Cortex of kidney (tissue), 1 donor: ENCODE measurements at places on chromosomes 6 and 20.

DNA sequence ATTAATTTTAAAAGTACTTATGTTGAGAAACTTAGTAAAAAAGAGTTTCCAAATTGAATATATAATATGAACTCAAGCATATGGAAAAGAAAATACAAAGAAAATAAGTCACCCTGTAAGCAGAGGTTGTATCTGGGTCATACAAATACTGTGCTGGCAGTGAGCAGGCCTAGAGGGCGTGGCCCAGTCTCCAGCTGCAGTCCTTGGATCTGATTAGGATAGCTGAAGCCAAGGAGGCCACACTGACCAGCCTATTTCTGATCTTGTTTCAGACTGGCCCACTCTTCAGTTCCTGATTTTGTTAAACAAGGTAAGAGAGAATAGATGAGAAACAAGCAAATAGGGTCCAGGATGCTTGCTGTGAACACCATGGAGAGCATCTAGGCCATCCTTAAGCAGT lies 228.8 kb downstream of the EPM2A start:
- DNase-seq, result no peak

GRCh38 chr20:45470937-45471336 lies 1.4 kb downstream of the WFDC2 start:
- DNase-seq, result no peak

- no peak for DNase-seq
These were observed 110.0 kb upstream of the SSTR4 start for GRCh38 chr20:22924949-22925612.

DNA sequence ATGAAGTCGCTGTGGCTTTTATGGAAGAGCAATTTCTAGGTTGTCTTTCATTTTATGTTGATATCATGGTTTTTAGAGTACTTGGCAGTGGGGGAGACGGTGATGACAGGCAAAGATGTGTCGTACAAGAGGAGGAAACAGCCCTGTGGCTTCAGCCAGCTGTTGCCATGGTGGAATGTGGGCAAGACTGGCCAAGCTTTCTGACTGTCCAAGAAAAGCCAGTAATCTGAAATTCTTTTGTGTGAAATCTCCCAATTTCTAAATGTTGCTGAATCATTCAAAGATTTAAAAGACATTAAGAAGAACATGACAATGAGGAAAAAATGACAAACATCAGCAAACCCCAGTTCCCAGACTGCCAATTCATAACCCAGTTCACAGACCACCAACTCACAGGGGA lies 23.1 kb downstream of the PFDN4 start:
- no peak for DNase-seq

- no peak for DNase-seq
These were observed 319.1 kb downstream of the CD83 start for GRCh38 chr6:14436592-14437132.

- no peak for DNase-seq
These were observed 25.4 kb downstream of the NDRG3 start for GRCh38 chr20:36720510-36720909.

DNA sequence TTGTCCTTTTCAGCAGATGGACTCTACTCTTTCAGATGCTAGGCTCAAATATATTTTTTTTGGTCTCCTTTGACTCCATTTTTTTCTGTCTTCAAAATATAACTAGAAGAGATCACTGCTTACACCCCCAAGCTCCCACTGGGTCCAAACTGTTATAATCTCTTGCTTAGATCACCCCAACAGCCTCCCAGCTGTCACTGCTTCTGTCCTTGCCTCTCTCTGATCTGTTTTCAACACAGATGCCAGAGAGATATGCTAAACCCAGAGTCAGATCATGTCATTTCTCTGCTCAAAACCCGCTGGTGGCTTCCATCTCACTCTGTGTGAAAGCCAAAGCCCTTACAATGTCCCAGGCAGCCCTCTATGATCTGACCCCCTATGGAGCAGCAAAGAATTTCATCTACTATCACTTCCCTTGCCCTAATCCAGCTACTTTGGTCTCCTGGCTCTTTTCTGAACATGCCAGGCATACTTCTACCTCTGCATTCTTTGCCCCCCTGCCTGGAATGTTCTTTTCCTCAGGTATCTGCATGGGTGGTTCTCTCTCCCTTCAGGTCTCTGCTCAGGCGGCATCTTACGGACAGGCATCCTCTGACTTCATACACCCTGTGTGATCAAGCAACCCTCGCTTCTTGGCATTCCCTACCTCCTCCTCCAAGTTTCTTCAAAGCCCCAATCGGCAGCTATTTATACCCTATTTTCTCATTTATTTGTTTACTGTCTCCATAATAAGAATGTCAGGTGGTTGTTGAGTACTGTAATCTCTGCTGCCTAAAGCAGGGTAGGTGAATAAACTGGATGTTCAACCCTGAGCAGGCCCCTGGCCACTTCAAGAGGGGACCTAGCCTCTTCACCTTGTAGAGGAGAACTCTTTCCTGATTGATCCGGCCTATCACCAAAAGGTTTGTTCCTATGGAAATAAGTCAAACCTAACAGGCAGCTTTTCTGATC lies 43.6 kb upstream of the SLC4A11 start:
- DNase-seq, result no peak

- no peak for DNase-seq
These were observed 108.3 kb upstream of the PHACTR1 start for GRCh38 chr6:12608016-12608860.

DNA sequence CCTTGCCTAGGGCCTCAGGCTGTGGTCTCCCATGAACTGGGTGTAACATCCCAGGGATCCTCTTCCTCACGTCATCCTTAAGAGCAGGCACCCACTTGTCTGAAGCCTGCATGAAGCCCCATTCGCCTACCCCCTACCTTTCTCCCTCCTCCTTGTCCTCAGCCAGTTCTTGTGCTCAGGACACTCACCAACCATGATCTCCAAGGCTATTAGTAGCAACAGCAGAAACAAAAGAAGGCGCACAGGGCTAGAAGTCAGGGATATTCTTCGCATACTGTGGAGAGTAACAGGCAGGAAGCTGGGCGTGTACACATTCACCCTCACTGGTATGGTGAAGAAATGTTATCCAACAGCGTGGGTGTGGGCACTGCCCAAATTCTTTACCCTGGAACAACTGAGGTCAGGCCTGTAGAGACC lies 7.3 kb downstream of the RAET1E start:
- no peak for DNase-seq

DNA sequence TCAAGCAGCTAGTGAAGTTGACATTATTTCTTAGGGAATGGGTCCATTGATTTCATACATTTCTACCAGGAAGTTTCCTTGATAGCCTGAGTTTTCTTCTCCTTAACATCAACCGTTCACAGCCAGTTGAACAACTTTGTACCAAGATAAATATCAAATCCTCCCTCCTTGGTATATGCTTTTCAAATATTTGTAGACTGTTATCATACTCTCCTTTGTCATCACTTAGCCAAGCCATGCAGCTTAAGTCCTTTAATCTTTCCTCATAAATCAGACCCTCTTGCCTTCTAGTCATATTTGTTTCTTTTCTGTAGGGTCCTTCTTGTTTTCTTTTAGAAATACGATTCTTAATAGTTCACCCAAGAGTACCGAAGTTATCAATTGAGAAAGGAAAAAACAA lies 25.6 kb downstream of the RFX6 start:
- DNase-seq, result no peak

- DNase-seq, result no peak
These were observed 11.7 kb downstream of the C20orf96 start for GRCh38 chr20:278607-279571.

DNA sequence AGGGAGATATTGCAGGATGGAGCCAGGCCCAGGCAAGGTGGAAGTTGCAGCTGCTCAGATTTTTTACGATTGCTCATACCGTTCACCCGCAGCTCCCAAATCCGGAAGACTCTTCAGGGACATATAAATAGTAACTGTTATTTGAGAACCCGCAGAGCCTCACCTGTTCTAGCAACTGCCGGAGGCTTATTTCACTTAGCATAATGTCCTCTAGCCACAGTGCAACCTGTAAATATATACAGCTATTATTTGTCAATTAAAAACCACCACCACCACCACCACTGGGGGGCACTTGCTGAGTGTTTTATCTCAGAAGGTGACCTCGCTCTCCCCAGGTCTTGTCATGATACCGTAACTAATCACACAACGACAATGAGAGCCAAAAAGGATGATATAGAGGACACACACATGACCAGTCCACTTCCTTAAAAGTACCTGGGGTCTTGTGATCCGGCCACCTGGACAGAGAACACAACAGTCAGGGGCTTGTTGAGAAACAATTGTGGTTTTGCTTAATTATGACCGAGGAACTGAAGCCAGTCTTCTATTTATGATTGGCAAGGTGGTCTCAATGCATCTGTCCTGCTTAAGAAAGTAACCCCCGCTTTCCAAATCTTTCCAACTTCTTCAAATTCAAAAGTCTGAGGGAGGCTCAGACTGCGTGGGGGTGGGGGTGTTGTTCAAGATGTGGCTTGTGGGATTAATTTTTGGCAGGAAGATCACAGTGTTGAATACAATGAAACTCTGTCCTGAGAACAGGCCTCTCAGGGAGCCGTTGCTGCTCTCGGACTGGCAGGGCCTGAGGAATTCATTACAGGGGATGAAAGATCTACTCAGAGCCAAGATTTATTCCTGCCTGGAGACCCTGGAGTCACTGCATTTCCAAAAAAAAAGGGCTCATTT lies 107.7 kb upstream of the PRND start:
- no peak for DNase-seq

GRCh38 chr6:51213811-51214210 lies 395.1 kb downstream of the TFAP2B start:
- DNase-seq, result no peak

GRCh38 chr20:18394363-18394762 lies 72.5 kb downstream of the DZANK1 start:
- no peak for DNase-seq

- DNase-seq, result no peak
These were observed 611.0 kb downstream of the DOK5 start for GRCh38 chr20:55086421-55086820.

DNA sequence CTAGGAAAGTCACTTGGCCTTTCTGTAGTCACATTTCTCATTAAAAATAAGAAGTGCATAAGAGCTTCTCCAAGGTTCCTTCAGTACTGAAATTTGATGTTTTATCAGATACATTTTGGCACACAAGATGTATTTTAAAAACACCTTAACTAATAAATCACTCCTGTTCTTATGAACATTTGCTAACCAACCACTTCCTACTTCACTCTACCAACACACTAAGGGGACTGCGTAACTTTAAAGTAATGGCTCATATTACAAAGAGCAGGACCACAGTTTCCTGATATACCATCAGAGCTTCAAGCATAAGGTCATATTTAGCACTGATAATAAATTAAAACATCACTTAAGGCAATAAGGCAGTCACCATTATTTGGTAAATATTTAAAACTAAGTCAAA lies 104.4 kb downstream of the RALGAPA2 start:
- DNase-seq, result no peak

DNA sequence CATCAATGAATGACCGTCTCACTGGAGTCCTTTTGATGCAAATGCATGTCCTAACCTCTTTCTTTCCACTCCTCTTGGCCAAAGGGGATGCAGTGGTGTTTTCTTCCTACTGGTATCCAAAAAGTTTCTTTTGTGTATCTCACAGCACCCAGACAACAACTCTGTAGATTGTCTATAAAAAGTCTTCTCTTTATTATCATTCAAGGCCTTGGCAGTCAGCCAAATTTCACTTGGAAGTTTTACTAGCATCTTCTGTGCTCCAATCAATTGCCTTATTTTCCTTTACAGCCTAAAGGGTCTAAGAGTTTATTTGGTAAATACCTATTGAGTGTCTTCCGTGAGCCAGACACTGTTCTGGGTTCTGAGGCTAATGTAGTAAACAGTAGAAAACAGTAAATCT lies 150.2 kb upstream of the RNF217 start:
- no peak for DNase-seq

- DNase-seq, result no peak
These were observed 218.2 kb downstream of the ZDHHC14 start for GRCh38 chr6:157599191-157599590.

DNA sequence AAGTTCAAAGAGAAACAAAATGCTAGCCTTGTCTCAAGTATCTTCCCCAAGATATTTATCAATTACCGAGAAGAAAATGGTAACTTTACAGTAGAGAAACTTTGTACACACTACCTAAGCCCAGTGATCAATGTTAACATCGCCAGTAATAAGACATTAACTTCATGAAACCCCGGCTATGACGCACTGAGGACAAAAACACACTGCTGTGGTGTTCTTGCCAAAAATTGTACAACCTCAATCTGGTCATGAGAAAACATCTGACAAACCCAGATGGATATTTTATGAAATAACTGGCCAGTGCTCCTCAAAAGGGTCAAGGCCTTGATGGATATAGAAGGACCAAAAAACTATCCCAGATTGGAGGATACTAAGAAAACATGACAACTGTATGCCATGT lies 85.5 kb upstream of the DTNBP1 start:
- DNase-seq, result no peak

- DNase-seq, result no peak
These were observed 167.3 kb upstream of the GMDS start for GRCh38 chr6:2412731-2413130.

DNA sequence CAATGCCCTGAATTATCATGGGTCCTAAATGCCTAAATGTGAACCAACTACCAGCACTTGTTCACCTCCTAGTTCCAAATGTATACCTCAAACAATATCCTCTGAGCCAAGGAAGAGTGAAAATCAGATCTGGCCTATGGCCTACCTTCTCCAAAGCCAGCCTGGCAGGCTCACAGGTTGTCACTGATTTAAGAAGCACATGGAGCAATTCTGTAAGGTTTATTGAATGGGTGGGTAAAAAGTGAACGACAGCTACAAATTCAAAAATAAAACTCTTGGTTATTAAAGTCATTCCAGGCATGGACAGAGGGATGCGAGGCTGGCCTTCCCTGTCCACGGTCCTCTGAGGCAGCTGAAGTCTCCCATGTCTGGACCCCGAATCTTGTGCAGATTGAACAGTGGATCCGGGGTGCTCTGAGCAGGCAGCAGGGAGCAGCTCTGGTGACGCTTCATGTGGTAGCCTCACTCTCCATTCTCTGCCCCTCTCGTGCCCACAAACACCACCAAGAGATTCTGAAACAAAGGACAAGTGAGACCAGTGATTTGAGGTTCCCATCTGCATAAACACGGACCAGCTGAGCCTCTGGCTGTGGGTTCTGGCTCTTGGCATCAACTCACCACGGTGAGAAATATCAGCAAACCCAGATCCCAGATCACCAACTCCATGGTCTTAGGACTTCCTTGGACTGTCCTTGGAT lies 14.6 kb downstream of the SNHG17 start:
- no peak for DNase-seq

DNA sequence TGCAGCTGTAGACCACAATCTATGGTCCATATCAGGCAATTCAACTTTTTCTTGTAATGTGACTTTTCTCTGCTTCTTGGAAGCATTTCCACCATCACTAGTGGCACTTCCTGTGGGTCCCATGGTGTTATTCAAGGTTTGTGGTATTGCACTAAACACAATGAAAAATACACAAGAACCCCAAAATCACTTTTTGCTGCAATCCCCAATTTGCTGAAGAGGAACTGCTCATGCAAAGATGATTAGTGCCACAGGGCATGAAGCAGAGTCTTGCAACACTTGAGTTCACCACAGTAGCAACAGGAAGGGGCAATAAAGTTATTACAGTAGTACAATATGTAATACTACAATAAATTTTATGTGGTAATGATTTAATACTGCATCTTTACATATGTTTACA lies 16.8 kb upstream of the TAAR1 start:
- no peak for DNase-seq
